ENCODE measurements at places on chromosomes 2 and 18. TPM values are rescaled to one million over a fixed set of nuclear protein-coding genes. Genes with fewer than 3 reads are reported as not detected.

Gene SPDYA
- total RNA-seq = 2.0 TPM

- no peak for DNase-seq
These were observed 108.8 kb downstream of the FARSB start for GRCh38 chr2:222547083-222547482.

DNA sequence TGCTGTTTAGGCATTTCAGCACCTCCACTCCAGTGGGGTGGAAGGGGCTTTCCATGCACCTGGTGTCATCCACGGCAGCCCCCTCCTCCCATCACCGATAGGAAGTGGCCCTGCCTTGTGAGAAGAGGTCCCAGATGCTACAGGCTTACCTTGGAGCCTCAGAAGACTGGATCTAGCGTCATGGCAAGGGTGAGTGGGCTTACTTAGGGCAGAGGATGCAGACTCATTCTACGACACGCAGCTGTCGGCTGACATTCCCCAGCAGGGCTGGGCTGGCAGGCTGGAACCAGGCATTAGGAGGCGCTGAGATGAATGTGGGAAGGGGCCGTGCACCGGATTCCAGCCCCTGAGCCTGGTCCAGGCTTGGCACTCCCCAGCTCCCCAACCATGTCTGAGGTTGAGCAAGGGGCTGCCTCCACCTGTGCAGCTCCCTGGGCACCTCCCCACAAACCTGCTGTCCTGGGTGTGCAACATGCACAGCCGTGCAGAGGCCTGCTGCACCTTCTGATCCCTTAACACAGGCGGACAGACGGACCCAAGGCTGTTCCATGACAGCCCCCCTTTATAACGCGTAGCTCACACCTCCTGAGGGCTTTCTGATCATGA, 1.7 kb upstream of the PRLH start:
- DNase-seq = no peak

Gene TUBA3E
- total RNA-seq = not detected

Gene HRH4
- total RNA-seq = 0.09 TPM

GRCh38 chr2:228056293-228057097, 125.0 kb downstream of the SPHKAP start:
- no peak for DNase-seq

DNA sequence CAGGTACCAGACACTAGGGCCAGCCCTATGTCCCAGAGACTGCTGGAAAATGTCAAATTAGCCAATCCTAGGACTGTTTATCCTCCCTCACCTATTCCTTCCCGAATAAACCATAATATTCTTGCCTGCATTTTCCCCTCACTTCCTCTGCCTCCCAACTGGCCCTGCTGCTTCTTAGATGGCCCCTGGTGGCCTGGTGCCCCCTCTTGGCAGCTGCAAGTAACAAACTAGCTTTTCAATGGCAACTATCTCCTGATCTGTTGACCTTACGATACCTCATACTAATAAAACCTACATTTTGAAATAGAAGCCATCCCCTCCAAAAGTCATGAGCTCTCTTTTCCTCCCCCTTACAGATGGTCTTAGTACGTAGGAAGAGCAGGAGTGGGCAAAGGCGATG, 132.0 kb downstream of the ALPK2 start:
- peak; percentile 38 for DNase-seq

- DNase-seq = no peak
These were observed 9.3 kb downstream of the RMC1 start for GRCh38 chr18:23512641-23513040.

GRCh38 chr18:1045658-1046057, 141.0 kb downstream of the ADCYAP1 start:
- no peak for DNase-seq

DNA sequence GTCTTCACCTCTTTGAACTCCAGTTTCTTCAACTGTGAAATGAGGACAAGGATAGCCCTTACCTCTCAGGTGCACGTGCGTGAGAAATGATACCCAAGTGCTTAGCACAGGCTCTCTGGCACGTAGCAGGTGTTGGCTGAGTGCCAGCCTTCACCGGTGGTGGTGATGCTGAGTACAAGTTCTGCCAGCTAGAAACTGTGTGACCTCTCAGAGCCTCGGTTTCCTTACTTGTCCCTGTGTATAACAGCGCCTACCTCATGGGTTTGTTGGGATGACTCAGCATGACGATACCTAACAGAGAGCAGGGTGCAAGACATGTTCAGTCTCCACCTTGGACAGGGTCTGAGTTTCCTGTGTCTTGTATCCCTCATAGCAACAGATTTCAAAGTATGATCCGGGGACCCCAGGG, 205.1 kb downstream of the TNS1 start:
- DNase-seq = peak; percentile 33

Gene TMEM200C
- total RNA-seq = not detected

Gene EFR3B
- 0.10 TPM for total RNA-seq

DNA sequence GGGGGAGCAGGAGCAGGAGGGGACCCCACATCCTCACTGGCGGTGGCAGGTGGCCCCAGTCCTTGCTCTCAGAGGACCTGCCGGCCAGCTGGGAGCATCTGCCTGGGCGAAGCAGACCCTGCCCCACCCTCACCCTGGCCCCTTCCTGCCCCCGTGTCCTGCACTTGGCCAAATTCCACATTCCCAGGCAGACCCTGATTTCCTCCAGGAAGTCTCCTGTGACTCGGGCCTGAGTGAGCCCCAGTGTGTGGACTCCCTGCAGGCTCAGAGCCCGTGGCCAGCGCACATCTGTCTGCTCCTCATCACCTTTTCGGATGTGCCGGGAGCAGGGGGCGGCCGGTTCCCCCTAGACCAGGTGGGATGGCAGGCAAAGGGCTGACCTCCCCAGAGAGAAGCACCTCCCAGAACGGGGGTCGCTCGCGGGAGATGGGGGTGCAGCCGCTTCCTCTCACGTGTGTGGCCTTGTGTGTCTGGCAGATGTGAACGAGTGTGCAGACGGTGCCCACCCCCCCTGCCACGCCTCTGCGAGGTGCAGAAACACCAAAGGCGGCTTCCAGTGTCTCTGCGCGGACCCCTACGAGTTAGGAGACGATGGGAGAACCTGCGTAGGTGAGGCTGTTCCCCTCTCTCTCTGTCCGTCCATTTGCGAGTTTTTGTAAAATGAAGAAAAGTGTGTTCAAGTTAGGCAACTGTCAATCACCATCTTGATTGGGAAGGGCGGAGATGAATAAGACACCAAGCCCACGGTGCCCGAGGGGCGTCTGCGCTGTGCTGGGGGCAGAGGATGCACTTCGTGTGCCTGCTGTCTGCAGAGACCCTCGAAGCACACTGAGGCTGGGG, 90.4 kb downstream of the TPO start:
- DNase-seq = no peak

DNA sequence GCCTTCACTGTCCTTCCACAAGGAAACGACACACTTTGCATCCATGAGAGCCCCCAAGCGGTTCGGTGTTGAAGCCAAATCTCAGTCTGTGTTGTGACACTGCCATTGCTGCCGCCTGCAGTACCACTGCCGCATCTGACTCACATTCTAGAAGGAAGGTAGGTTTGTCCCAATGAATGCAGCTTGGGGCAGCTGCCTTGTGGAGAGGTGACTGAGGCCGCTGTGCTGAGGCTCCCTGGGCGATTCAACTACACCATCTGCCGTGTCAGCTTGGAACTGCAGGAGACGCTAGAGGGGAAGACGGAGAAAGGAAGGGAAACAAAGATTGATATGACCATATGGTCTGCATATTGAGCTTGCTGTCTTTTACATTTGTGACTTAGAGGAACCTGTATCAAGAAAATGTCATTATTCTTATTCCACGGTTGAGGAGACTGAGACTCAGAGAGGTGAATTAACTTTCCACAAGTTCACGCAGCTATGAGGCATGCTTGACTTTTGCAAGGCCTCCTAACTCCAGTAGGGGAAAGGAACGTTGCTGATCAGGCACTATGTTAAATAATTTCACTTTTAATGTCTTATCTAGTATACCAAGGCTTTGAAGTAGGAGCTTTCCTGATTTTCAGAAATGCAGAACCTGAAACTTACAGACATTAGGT, 43.5 kb upstream of the LMAN1 start:
- DNase-seq = peak; percentile 89

Gene OSBPL6
- 2.3 TPM for total RNA-seq

- no peak for DNase-seq
These were observed 164.0 kb downstream of the HDAC4 start for GRCh38 chr2:239236808-239237205.

- no peak for DNase-seq
These were observed 91.8 kb downstream of the TPO start for GRCh38 chr2:1505031-1505441.

GRCh38 chr18:59238385-59238784, 18.4 kb downstream of the GRP start:
- DNase-seq = no peak

DNA sequence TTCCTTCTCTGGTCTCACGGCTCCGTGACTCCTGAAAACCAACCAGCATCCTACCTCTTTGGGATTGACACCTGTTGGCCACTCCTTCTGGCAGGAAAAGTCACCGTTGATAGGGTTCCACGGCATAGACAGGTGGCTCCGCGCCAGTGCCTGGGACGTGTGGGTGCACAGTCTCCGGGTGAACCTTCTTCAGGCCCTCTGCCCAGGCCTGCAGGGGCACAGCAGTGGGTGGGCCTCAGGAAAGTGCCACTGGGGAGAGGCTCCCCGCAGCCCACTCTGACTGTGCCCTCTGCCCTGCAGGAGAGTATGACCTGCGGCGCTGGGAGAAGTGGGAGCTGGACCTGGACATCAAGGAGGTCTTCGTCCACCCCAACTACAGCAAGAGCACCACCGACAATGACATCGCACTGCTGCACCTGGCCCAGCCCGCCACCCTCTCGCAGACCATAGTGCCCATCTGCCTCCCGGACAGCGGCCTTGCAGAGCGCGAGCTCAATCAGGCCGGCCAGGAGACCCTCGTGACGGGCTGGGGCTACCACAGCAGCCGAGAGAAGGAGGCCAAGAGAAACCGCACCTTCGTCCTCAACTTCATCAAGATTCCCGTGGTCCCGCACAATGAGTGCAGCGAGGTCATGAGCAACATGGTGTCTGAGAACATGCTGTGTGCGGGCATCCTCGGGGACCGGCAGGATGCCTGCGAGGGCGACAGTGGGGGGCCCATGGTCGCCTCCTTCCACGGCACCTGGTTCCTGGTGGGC, 10.0 kb downstream of the PROC start:
- no peak for DNase-seq

GRCh38 chr18:29071869-29072268, 894.9 kb upstream of the CDH2 start:
- DNase-seq = no peak

Gene INSIG2
- total RNA-seq = 64.4 TPM

Gene CHST10
- 15.5 TPM for total RNA-seq

Gene TUBB8B
- 0.35 TPM for total RNA-seq

Gene AGXT
- total RNA-seq = not detected

DNA sequence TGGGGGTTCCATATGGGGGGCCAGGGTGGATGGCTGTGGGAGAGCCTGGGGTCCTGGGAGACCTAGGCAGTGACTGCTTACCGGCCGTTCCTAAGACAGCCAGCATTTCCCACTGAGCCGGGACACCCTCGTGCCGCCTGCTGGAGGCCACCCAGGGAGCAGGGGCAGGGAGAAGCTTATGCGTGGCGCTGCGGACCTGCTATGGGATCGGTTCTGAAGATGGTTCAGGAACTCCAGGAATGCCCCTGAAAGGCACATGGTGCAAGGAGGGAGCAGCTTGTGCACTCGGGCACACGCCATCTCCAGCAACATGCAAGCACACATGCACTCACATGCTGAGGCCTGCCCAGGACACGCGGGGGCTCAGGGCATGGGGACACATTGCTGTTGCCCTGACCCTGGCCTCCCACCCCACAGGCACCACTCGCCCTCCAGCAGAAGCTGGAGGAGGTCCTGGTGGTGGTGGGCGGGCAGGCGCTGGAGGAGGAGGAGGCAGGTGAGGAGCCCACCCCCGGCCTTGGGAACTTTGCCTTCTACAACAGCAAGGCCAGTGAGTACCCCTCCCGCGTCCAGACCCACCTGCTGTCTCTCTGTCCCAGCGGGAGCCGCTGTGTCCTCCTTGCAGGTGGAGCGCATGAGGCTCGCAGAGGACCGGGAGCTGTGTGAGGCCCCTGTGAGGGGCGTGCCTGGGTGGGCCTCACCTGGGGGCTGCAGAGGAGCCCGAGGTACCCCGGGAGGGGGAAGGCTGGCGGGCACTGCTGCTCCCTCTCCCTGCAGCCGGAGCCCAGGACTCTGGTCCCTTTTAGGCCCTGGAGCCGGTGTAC, 4.1 kb downstream of the KLHL30 start:
- DNase-seq = peak; percentile 37

DNA sequence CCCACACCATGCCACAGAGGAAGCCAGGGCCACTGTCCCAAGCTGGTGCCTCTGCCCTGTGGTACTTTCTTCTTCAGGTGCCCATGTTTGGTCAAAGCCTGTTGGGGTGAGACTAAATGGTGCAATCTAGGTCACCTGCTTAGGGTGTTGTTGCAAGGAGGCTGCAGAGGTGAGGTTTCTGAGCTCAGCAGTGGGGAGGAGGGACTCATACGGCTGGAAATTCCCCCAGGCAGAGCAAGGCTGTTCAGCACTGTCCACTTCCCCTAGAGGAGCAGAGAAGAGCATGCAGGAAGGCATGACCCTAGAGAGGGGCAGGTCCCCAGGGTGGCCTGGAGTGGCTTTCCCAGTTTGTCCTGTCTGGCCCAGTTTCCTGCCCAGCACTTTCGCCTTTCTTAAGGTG, 211.0 kb downstream of the HAUS1 start:
- DNase-seq = no peak

DNA sequence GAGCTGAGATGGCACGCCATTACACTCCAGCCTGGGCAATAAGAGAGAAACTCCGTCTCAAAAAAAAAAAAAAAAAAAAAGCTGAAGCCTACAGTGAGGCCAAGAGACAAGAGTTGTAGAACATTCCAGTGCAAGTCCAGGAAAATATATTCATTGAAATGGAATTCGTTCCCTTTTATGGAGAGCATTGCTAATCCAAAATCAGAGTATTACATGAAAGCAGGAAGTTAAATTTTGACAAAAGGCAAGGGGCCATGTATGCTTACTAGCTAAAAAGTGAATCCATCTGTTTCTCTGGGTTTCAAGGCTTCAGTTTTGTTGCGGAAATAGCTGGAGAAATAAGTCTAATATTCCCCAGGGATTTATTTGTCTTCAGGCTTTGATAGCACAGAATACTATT, 471.7 kb downstream of the THSD7B start:
- no peak for DNase-seq

- DNase-seq = no peak
These were observed 6.9 kb downstream of the AMER3 start for GRCh38 chr2:130762031-130762909.

Gene C2orf78
- total RNA-seq = not detected

All from Calu3 (cell line).